WTC11 (cell line): ENCODE measurements at places on chromosomes 2 and 18.

DNA sequence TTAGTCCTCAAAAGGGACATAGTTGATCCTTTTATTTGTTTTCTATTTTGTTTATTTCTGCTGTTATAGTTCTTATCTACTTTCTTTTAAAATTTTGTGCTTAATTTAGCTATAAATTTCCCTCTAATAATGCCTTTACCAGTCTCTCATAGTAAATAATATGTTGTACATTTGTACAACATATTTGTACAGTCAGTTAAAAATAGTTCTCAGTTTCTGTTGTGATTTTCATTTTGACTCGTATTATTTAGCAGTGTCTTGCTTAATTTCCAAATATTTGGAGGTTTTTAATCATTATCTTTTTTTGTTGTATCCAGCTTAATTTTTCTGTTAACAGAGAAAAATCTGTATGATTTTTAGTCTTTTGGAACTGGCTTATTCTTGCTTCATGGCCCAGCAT, 443.6 kb upstream of the TRIB2 start:
- no peak for DNase-seq

GRCh38 chr18:25247725-25248124, 104.2 kb downstream of the ZNF521 start:
- no peak for DNase-seq

DNA sequence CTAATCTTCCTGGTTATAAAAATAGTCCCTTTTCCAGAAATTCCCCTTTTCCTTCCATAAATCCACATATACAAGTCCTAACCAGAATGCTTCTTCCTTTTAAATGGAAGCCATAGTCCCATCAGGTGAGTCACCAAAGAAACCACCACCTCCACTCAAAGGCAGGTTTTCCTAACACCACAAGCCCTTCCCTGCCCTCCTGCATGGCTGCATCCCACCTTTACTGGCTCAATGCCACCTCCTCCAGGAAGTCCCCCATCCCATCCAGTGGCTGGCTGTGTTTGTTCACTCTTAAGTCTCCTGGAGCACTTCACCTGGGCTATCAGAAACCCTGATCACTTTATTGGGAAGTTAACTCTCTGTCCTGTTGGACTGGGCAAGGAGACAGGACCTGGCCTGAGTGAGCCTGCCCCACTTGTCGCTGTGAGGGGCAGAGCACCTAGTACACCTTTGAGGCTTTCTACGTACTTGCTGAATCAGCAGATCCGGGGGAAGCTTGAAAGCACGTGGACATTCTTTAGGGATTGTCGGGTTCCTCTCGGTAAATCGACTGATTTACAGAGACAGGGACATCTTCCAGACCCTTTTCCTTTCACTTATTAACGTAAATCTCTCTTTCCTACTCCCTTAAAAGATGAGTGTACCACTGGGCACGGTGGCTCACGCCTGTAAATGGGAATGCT, 71.0 kb downstream of the NGEF start:
- no peak for DNase-seq

GRCh38 chr18:80154293-80154692, 45.2 kb downstream of the ADNP2 start:
- DNase-seq: peak; percentile 51

DNA sequence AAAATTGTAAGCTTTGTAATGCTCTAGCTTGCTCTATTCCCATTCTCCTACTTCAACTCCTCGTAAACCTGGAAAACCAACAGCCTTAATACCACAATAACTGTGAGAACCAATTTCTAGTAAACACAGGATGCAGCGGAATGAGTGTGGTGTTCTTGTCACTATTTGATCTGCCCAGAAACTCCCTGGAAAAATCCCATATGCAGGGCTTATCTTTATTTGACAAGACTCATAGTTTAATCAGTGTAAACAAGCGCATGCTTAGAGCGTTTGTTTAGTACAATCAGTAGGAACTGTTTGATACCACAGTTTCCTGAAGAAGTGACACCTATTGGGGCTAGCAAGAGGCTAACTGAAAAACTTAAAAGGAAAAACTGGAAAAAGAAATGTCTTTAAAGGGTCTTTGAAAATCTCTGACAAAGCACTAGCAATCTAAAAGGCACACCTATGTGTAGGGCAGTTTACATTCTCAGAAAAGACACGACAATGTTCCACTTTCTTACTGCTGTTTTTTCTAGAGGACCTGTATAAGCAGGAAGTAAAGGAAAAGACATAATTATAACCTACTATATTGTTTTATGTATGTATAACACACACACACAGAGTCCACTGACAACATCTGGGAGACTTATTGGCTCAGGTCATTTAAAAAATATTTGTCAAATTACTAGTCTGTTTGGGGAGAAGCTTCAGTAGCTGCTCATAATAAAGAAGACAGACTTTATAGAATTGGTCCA, 241.4 kb upstream of the KLHL14 start:
- DNase-seq: no peak

GRCh38 chr2:156790343-156791037, 354.3 kb downstream of the GPD2 start:
- DNase-seq: no peak

DNA sequence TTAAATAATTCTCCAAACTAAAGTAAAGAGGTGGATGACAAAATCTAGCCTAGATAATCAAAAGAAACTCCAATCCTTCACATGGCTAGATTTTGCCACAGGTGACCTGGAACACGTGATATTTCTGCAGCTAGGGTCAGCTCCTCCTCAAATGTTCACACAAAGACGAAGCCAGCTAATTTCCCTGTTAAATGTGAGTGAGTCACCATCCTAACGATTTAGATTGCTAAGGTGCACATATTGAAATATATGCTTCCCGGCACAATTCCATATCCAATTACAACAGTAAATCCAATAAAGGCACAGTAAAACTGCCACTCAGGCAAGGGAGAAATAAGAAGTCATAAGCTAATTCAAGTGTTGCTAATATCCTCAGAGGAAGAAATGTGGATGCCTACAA, 28.7 kb downstream of the IKZF2 start:
- no peak for DNase-seq

GRCh38 chr2:185531721-185532120, 206.9 kb upstream of the FSIP2 start:
- DNase-seq: no peak

DNA sequence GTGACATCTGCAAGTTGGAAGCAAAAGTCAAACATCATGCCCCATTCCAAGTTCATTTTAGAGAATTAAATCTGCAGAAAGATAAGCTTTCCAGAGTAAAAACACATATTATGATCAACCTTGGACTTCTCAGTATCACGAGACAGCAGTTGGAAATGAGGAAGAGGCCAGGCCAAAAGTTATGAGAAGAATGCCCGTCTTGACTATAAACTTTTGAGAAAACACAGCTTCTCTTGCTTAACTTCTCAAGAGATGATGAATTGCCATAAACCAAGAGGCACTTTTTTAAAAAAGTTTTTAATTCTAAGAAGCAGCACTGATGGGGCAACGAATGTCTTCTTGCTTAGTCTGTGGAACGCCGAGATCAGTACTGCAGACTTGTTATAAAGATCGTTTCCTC, 52.6 kb upstream of the NFU1 start:
- no peak for DNase-seq

DNA sequence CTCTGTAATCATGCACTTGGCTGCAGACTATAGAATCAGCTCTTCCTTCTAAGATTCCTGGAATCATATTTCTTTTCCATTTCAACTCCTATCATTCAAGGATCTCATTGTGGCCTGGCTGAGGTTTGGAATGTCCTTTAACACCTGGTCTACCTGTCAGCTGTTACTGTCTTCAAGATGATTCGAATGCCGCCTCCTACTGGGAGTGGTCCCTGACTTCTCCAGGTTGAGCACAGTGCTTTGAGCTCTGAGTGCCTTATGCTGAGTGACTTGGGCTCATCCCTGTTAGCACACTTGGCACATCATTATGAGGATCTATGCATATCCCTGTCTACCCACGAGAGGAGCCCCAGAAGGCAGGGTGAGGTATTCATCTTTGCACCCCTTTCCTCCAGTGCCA, 87.6 kb downstream of the MARCHF4 start:
- no peak for DNase-seq

GRCh38 chr2:60819155-60819862, 62.1 kb upstream of the REL start:
- no peak for DNase-seq

GRCh38 chr2:237447496-237447895, 33.5 kb upstream of the COL6A3 start:
- no peak for DNase-seq

- DNase-seq: no peak
Measured at GRCh38 chr18:34803877-34804400, 93.8 kb downstream of the DTNA start.

DNA sequence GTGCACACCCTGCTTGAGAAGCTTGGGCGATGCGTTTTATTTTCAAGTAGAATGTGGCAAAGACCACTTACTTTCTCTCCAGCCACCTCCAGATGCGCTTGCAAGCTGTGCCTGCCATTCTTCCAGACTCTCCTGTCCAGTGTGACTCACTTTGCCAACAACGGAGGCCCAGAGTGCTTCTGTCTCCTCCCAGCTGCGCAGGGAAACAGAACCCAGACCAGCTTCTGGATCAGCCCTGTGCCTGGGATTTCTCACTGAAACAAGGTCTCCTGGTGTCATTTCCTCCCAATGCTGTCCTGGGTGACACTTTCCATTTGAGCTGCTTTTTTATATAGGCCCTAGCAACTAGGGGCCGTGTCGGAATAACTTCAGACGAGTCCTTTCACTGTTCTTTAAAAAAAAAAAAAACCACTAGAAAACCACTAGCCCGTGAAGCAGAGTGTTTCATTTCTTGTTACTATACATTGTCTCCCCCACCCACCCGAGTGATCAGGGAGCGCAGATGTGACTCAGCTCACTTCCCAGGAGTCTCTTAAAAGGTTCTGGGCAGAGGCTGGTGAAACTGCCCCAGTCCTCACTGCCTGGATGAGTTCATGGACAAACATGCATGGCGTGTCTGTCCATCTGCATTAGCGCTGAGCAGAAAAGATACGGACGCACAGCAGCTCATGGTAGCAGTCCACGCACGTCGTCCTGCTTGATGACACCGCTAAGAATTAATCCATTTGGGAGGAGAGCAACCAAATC, 25.3 kb upstream of the RPL31 start:
- no peak for DNase-seq

DNA sequence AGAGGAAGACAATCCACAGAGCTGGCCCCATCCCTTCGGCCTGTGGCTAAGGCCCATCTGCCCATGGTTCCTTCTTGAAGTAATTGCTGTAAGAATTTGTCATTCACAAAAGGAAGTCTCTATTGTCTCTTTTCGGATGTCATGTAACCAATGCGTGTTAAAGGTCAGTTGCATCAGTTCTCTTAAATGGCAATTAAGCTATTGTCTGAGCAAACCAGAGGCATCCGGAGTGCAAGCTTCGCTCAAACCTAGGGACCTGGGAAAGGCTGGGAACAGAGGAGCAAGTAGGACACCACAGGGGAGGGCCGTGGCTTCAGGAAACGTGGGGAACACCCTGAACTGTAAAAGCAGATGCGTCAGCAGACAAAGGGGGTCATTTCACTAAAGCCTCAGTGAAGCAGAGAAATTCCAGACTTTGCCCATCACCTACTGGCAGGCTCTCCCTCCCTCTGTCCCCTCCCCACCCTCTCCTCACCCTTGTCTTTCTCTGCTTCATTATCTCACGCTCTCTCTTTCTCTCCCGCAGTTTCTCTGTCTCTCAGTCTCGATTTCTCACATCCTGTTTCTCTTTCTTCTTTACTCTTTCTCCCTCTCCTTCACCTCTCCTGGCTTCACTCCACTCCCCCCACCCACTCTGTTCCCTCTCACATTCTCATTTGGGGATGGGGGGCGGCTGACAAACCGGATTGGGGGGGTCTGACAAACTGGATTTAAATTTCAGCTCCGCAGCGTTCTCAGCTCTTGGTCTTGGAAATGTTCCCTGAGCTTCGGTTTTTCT, 204.6 kb upstream of the TNP1 start:
- peak; percentile 29 for DNase-seq

DNA sequence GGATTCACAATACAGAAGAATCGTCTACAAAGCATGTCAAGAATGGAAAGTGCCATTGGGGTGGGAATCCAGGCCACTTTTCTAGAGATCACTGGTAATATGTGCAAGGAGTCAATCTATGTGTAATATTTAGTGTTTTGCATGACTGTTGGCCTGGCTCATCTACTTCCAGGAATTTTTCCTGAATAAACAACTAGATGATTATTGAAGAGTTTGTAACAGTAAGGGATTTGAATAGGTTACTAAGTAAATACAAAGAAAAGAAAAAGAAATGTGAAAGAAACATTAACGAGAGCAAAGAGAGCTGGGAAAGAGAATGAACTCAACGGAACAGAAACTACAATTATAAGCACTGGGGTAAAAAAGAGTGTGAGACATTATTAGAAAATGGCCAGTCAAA, 406.0 kb downstream of the TGIF1 start:
- no peak for DNase-seq

- no peak for DNase-seq
Measured at GRCh38 chr2:149915151-149915550, 327.6 kb upstream of the MMADHC start.

DNA sequence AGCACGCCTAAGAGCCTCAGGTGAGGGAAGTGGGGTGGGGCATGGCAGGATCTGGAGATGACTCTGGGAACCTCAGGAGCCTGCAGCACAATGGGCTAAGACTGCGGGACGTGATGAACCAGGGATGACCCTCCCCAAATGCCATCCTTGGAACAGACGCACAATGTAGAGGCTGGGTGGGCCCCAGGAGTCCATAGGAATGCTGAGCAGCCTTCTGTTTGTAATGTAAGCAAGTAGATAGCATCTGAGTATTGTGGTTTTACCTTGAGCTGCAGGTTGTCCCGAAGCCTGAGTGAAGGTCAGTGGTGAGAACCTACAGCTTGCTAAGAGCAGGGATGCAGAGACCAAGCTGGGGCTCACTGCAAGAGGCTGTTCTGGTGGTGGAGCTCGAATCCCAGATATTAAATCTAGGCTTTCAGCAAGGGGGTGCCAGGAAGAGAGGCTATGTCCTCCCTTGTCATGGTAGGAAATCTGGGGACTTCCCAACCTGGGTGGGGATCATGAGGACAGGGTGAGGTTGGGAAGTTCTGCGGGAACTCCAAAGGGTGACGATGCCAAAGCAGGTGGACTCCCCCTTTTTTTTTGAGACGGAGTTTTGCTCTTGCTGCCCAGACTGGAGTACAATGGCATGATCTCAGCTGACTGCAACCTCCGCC, 5.8 kb downstream of the SCTR start:
- DNase-seq: no peak

- DNase-seq: no peak
Measured at GRCh38 chr2:62410926-62411456, 95.0 kb downstream of the TMEM17 start.

DNA sequence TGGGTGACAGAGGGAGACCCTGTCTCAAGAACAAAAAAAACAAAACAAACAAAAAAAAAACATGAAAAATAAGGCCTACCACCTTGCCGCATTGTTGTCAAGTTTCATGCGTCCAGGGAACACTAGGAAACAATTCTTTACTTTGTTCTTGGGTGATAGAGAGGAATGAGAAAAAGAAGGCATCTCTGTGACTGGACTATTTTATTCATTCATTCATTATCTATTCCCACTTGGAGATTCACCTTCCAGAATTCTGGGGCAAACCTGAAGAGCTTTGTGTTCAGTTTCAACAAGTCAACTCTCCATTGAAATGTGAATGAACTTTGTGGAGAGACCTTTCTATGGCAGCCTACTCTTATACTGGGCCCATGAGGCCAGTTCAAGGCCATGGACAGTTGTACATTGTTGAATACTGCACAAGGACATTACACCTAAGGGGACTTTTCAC, 88.5 kb upstream of the NDUFV2 start:
- no peak for DNase-seq

- DNase-seq: peak; percentile 68
Measured at GRCh38 chr18:52339891-52340371, at the start of gene DCC. DCC (plus strand) TSS chr18:52340197; CDS start chr18:52340788, 591 bp downstream.
